ENCODE measurements at places on chromosomes 3 and 15. TPM values are rescaled to one million over a fixed set of nuclear protein-coding genes. Genes with fewer than 3 reads are reported as not detected.

AADAC gene
- not detected for polyA plus RNA-seq

- no peak for DNase-seq
Measured at GRCh38 chr3:116569611-116570010, 124.3 kb upstream of the LSAMP start.

GRCh38 chr15:50767332-50767861, 1.9 kb upstream of the SPPL2A start:
- DNase-seq, result no peak

DNA sequence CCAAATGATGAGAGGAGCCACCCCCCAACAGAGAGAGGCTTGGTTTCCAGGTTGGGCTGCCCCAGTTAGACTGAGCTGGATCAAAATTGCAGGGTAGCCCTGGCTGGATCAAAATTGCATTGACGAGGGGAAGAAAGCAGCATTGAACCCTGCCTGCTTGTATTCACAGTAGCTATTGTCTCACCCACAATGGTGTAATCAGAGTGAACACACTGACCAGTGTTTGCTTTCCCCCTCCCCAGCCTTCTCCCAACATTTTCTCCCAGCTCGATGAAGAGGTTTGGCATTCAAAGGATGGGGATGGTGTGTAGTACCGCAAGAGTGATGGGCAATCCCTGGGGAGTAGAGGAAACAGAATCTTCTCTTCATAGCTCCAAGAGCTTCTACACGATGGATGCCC, 223.8 kb downstream of the ADAMTS9 start:
- no peak for DNase-seq

GRCh38 chr15:58463815-58464650, 32.2 kb downstream of the LIPC start:
- DNase-seq, result no peak

CAPN3 gene
- not detected for polyA plus RNA-seq

- DNase-seq, result no peak
Measured at GRCh38 chr3:21508246-21508645, 242.8 kb downstream of the ZNF385D start.

GRCh38 chr3:46946856-46947545, 29.5 kb downstream of the CCDC12 start:
- peak; percentile 67 for DNase-seq

THAP10 gene
- not detected for polyA plus RNA-seq

CXCR6 gene
- polyA plus RNA-seq, result 34.5 TPM

CMSS1 gene
- 34.0 TPM for polyA plus RNA-seq

DNA sequence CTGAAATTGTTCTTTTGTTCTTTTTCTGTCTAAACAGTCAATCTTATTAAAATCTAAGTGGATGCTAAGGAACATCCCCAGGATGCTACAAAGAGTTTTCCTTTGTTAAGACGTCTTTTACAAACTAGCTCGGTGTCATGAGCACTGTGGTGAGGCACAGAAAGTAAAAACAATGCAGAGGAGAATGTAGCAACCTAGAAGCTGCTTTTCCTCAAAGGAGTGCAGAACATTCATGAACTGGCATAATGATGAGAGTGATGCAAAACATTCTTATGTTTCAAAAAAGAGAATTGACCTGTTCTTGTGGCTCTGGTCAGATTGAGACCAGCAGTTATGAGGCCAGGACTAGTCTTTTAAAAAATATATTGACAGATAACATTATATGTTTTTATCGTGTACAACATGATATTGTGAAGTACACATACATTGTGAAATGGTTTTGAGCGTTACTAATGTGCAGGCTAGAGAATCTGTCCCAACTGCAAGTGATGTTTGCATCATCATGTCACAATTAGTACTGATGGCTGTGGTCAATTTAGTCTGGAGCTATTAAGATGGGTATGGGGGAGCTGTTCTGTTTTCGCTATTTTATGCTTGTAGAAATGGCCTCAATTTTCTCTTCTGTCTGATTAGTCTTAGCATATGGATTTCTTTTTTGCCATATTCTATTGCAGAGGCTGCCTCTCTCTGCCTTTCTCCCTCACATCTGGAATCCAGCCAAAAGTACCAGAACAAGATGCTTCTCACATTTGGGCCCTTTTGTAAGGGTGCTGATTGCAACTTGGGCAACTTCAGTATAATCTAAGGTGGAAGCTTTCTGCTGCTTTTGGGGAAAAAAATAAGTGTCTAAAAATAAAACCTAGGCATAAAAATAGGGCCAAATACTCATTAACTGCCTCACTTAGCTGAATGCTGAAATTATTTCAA, 50.2 kb downstream of the HHLA2 start:
- no peak for DNase-seq

IRAK2 gene
- polyA plus RNA-seq, result 2.6 TPM

SLC28A2 gene
- not detected for polyA plus RNA-seq

- DNase-seq, result peak; percentile 23
Measured at GRCh38 chr15:59532770-59533379, 78.7 kb upstream of the GCNT3 start.

- DNase-seq, result no peak
Measured at GRCh38 chr15:40444736-40445135, 4.0 kb downstream of the BAHD1 start.

- no peak for DNase-seq
Measured at GRCh38 chr3:59433546-59433945, 383.7 kb upstream of the CFAP20DC start.

TAGLN3 gene
- polyA plus RNA-seq, result not detected

CPN2 gene
- not detected for polyA plus RNA-seq

DLL4 gene
- polyA plus RNA-seq, result not detected

SENP8 gene
- 1.4 TPM for polyA plus RNA-seq

RBP2 gene
- not detected for polyA plus RNA-seq

DNA sequence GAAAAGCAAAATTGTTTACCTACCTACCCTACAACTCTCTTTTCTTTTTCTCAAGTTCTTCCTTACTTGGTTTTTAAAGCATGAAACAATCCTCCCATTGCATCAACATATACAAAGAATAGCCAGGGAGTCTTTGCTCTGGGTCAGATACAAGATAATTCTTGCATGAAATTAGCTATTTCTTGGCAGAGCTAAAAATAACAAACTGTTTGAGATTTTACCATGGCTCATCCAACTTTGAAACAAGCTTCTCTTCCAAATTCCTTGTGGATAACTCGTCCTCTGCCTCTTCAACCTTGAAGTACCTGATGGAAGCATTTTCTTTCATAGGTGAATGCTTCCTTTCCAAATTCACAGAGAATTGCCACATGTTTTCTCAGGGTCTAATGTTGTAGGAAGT, 9.2 kb upstream of the CBLB start:
- no peak for DNase-seq

DNA sequence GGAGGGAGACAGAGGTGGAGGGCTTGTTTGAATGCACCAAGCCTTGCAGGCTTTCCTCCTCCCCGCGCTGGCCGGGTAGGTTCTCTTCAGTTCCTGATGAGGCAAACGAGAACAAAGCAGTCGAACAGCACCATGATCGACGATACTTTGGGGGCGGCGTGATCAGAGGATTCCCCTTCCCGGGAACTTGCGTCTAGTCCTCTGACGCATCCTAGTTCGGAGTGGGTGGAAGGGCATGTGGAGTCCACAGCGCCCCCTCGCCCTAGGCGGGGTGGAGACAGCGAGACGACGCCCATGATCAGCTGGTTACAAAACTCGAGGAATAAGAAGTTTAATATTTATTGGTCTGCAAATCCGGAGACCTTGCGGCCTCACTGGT, 452 bp upstream of the SV2B start:
- peak; percentile 24 for DNase-seq

DNA sequence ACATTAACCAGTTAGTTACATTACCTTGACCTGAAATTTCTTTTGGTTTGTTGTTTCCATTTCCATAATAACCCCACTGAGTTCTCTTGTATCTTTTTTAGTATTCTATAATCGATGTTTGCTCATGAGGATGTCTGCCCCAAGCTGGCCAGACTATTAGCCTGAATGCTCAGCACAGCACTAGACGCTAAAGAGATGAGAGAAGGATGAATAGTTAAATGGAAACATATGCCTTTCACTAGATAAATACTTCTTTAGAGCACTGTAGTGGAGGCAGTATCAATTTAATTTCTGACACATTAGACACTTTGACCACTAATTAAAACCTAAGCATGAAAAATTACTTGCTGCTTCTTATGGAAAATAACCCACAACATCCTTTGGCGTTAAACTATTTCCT, 654.9 kb upstream of the KCNMB2 start:
- DNase-seq, result no peak

Data from CD4-positive, CD25-positive, alpha-beta regulatory T cell (primary cell).